ENCODE measurements at places on chromosomes 5 and 9.
A peak's percentile ranks its signal among the peaks of the same experiment; 100 is the strongest.

GRCh38 chr9:35826071-35826701, 2.3 kb downstream of the FAM221B start:
- DNase-seq, result peak; percentile 63

DNA sequence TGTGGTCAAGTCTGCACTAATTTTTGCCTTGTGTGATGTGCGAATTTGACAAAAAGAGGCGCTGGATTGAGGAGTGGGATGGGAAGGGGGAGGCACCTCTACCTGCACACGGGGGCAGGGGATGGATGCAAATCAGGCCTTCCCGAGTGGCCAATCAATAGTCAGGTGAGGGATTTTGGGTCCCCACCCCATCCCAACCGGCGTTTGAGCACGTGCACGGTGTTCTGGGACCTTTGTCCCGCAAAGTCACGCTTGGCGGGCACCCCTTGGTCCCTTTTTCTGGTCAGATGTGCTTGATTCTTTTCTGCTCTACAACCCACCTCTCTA, 685 bp upstream of the ADAMTS19 start:
- no peak for DNase-seq

DNA sequence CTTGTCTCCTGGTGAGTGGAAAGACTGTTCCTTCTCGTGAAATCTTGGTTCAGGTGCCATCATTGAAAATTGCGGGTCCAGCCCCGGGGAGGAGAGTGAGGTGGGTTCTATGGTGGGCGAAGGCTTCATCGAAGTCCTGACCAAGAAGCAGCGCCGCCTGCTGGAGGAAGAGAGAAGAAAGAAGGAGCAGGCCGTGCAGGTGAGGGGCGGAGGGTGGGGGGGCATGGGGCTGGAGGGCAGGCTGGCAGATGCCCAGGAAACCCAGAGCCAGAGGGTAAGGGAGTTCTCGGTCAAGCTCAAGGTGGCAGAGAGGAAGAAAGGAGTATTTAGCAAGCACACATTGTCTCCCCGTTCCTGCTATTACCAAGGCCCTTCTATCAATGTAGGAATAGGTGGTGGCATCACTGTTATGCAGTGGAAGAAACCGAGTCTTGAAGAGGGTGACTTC, 24.3 kb upstream of the POMT1 start:
- peak; percentile 59 for DNase-seq

DNA sequence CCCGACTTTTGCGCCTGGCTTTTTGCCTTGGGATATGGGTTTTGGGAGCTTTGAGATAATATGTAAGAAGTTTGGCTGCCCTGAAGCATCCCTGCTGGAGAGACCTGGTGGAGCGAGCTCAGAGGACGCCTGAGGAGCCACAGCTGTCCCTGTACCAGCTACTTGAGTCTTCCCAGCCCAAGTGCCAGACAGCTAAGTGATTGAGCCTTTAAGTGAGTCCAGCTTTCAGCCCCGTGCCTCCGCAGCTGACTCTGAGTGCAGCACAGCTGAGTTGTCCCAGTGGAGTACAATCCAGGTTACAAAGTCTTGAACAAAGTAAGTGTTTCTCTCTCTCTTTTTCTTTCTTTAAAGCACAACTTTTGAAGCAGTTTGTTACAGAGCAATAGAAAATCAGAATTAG, 203.8 kb upstream of the DAP start:
- DNase-seq, result no peak

GRCh38 chr9:22379272-22379671, 67.4 kb upstream of the DMRTA1 start:
- peak; percentile 1 for DNase-seq

GRCh38 chr5:142684508-142685041, 1.3 kb downstream of the FGF1 start:
- DNase-seq, result no peak
